ENCODE measurements at places on chromosomes 2 and 18. TPM values are rescaled to one million over a fixed set of nuclear protein-coding genes. Genes with fewer than 3 reads are reported as not detected.

The CRYGD gene
- not detected for total RNA-seq

The C2orf72 gene
- not detected for total RNA-seq

The IKZF2 gene
- total RNA-seq = 4.0 TPM

The COL5A2 gene
- 203 TPM for total RNA-seq

The TUBA4B gene
- total RNA-seq = under 0.01 TPM

The YIPF4 gene
- total RNA-seq = 13.1 TPM

The DSG2 gene
- total RNA-seq = 2.2 TPM

The NYAP2 gene
- not detected for total RNA-seq

The ANKRD30B gene
- total RNA-seq = not detected

The MC4R gene
- total RNA-seq = not detected

The NOTO gene
- not detected for total RNA-seq

The CNTNAP5 gene
- total RNA-seq = not detected

The CXCR1 gene
- not detected for total RNA-seq

The GNLY gene
- not detected for total RNA-seq

The EVX2 gene
- total RNA-seq = not detected

The WBP1 gene
- 88.0 TPM for total RNA-seq

The CACNB4 gene
- 1.3 TPM for total RNA-seq

The SPATA3 gene
- not detected for total RNA-seq

The LINC00305 gene
- not detected for total RNA-seq

The DPY30 gene
- 68.9 TPM for total RNA-seq

The NAT8 gene
- not detected for total RNA-seq

The SH3BP4 gene
- total RNA-seq = 21.6 TPM

The GPR75 gene
- total RNA-seq = 0.52 TPM

Data from bronchial smooth muscle cell (primary cell).